ENCODE measurements at places on chromosomes 16 and 17.

GRCh38 chr17:61574542-61575351 is 16.3 kb downstream of the NACA2 start:
- DNase-seq, result peak; percentile 46

- DNase-seq, result no peak
Observed at GRCh38 chr16:4591706-4592470, 22.8 kb downstream of the UBALD1 start.

- no peak for DNase-seq
Observed at GRCh38 chr17:16931318-16932060, 40.4 kb downstream of the TNFRSF13B start.

- DNase-seq, result no peak
Observed at GRCh38 chr17:7484919-7485377, 782 bp downstream of the POLR2A start.

DNA sequence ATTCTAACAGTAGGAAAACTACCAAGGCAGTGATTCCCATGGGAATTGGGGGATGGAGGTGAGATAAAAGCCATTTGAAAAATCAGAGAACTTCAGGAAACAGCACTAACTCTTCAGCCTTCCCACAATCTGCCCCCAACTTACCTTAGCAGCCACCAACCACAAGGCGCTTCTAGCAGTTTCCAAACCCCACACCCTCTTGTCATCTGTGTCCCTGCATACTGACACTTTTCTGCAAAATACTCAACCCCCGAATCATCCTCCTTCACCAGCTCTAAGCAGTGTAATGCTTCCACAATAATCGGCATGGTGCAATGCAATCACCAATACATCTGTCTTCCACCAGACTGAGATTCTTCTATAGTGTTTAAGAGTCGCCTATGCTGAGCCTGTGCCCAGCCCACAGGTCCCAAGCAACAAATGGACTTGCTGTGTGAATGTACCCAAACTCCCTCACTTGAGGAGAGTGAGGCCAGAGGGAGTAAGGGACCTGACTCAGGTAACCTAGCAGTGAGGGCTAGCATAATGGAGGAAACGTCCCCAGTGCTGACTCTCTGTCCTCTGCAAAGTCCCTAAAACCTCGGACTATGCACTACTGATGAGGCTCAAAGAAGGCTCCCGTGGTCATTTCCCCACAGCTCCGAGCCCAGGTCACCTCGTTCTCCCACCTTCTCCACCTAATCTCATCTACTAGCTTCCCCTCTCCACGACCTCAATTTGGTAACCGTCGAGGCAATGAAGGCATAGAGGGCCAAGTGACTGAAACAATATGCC is 943 bp downstream of the DYNC1LI2 start:
- no peak for DNase-seq

DNA sequence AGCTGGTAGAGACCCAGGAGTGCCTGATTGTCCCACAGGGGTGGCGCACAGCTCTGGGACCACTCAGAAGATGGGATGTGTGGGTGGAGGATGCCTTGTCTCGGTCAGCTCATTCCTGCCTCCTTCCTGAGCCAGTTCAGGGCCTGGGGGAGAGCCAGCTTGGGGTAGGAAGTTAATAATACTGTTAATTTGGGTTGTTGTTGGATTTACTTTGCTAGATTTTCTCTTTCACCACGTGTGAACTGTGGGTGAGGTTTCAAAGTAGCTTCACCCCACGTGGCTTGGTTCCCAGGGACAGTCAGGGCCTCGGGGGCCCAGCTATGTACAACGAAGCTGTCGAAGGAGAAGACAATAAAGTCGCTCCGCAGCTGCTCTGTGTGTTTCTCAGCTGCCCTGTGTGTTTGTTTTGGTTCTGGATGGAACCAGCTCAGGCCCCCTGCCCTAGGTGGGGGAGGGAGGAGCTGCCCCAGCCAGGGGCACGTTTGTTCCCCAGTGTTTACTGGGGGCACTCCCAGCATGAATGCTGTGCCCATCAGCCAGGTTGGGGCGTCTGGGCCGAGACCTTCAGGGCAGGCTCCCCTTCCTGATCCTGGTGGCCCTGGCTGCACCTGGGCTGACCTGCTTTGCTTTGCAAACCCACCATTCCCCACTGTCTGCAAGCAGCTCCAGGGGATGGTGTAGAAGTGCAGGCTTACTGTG is 2.3 kb downstream of the NUDT16L1 start:
- DNase-seq, result no peak

DNA sequence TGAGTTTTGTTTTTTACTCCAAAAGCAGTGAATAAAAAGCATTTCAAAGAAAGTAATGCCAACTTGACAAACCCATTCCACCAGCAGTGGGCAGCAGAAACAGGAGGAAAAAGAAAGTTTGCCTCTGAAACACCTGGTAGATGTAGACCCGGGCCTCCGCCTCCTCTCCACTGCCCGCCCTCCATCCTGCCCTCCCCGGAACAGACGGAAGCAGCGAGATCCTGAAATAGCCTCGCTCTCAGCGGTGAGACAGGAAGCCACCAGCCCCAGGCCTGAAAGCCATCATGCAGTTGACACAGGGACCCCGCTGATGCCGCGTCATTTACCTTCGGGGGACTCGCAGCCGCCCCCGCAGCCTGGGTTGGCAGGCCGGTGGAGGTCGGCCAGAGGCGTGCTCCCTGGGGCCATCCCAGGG is 67.8 kb downstream of the C16orf78 start:
- no peak for DNase-seq

All from left renal cortex interstitium (tissue), 4 donors.